ENCODE measurements at places on chromosomes 6 and 20.

GRCh38 chr20:49570828-49571552 is 3.1 kb upstream of the PTGIS start:
- no peaks in the 10 kb centered on the region for H3K36me3 ChIP-seq
- peaks cover 23% of the 10 kb centered on the region for H3K27me3 ChIP-seq
- H3K4me1 ChIP-seq, result no peaks in the 10 kb centered on the region
- DNase-seq, result no peak
- no peak overlapping the region for H3K4me3 ChIP-seq

DNA sequence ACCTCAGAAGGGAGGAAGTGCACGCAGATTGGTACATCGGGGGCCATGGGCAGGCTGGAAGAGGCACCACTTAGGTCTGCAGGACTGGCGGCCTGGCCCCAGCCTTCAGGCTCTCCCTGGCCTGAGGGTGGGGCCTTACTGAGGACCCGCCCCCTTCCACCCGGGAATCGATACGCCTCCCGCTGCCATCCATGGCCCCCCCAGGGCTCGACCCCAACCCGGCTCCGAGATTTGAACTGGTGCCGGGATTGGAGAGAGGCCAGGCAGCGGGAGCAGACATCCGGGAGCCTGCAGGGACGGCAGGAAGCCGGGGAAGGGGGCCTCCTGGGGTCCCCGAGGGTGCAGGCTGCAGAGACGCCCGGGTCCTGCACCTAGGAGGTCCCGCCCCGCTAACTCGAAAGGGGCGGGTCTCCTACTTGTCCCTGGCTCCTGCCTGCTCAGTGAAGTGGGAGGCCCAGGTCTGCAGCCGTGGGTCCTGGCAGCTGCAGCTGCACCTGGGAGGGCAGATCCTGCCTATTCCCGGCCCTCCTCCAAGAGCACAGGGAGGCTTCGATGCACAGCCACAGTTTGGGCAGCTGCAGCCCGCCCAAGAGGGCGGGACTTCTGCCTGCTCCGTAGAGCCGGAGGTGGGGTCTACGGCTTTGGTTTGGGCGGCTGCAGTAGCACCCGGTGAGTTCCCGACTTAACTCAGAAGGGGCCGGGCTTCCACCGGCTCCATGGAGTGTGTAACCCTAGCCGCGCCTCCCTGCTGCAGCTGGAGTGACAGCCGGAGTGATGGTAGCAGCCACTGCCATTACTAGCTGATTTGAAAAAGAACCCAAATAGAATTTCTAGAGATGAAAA is 35.2 kb upstream of the TBC1D22B start:
- H3K27ac ChIP-seq, result peak overlapping the region; percentile 47
- no peaks in the 10 kb centered on the region for H3K27me3 ChIP-seq
- DNase-seq, result peak; percentile 69
- H3K4me1 ChIP-seq, result peaks cover 9% of the 10 kb centered on the region
- no peaks in the 10 kb centered on the region for H3K36me3 ChIP-seq
- peak overlapping the region; percentile 90 for H3K4me3 ChIP-seq

DNA sequence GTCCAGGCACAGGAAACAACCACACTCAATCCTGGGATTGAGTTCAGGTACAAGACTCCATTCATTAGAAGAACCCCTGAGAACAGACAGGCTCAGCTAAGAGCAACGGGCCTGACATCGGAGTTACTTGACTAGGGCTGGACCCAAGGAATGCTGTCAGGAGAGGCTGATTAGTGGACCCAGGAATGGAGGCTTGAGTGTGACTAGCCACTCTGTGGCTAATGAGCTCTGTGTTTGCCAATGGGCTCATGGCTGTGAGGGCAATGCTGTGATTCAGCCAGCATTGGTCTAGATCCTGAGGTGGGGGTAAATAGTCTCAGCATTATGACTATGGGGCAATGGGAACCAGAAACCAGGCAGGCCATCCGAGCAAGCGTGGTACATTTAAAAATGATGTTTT is 71.8 kb downstream of the RIOK1 start:
- DNase-seq, result no peak
- no peak overlapping the region for H3K27ac ChIP-seq
- no peaks in the 10 kb centered on the region for H3K4me1 ChIP-seq
- no peak overlapping the region for H3K4me3 ChIP-seq
- H3K27me3 ChIP-seq, result no peaks in the 10 kb centered on the region
- H3K36me3 ChIP-seq, result no peaks in the 10 kb centered on the region

GRCh38 chr6:100479179-100480035 is 14.7 kb upstream of the SIM1 start:
- peaks cover 3% of the 10 kb centered on the region for H3K27me3 ChIP-seq
- H3K36me3 ChIP-seq, result no peaks in the 10 kb centered on the region

GRCh38 chr6:51996296-51996947 is 91.0 kb downstream of the PKHD1 start:
- no peak for DNase-seq
- no peaks in the 10 kb centered on the region for H3K4me1 ChIP-seq
- H3K4me3 ChIP-seq, result no peak overlapping the region
- H3K36me3 ChIP-seq, result no peaks in the 10 kb centered on the region
